ENCODE measurements at places on chromosomes 3 and 15.

GRCh38 chr3:53850895-53851294, 4.5 kb downstream of the IL17RB start:
- no peak for DNase-seq

GRCh38 chr3:99872923-99873254, 55.2 kb downstream of the CMSS1 start:
- no peak for DNase-seq

GRCh38 chr3:45329761-45330305, 58.5 kb upstream of the LARS2 start:
- DNase-seq: no peak

DNA sequence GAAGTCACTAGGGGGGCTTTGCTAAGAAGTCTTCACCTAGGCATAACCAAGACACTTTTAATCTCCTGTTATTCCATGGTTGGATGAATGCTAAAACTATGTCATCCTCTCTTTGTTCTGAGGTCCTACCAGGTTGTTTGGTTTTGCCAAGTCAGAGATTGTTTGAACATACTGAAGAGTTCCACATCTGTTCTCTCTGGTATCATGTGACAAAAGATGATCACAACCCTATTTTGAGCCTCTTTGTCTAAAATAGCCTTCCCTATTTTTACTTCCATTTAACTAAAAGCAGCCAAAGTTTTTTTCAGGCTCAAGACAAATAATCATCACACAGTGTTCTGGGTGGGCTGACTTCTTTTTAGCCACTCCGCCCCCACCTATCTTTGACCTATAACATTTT, 218.4 kb upstream of the LMCD1 start:
- DNase-seq: no peak

DNA sequence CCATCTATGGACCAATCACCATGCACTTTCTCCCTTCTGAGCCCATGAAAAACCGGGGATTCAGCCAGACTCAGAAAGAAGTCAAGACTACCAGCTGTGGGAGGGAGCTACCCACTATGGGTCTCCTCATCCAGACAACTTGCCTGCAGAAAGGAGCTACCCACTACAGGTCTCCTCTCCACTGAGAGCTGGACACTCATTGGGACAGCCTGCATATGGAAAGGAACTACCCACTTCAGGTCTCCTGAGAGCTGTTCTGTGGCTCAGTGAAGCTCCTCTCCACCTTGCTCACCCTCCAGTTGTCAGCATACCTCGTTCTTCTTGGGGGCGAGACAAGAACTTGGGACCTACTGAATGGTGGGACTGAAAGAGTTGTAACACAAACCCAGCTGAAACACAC, 22.3 kb upstream of the ZBED2 start:
- no peak for DNase-seq

GRCh38 chr3:37688756-37689155, 172.9 kb upstream of the CTDSPL start:
- no peak for DNase-seq

All from HS-5 (cell line).